ENCODE measurements at places on chromosomes 1 and 21.

DNA sequence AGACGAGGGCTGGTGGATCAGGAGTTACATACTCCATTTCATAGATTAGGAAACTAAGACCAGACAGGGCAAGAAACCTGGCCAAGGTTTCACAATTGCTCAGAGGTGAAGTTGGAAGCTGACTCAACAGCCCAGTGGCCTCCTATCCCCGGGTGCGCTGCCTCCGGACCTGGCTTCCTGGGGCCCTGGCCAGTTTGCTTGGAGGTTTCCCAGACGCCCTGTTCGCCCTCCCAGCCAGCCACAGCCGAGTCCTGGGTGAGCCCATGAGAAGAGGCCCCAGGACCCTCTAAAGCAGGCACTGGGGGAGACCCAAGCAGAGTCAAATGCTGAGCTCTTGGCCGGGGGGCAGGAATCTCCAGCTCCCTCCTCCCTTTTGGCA lies 180.1 kb downstream of the ZBTB18 start:
- no peak for DNase-seq

GRCh38 chr1:70415882-70416281 lies 4.8 kb downstream of the CTH start:
- DNase-seq: no peak

GRCh38 chr1:35570589-35571137 lies 2.5 kb upstream of the TFAP2E start:
- no peak for DNase-seq

DNA sequence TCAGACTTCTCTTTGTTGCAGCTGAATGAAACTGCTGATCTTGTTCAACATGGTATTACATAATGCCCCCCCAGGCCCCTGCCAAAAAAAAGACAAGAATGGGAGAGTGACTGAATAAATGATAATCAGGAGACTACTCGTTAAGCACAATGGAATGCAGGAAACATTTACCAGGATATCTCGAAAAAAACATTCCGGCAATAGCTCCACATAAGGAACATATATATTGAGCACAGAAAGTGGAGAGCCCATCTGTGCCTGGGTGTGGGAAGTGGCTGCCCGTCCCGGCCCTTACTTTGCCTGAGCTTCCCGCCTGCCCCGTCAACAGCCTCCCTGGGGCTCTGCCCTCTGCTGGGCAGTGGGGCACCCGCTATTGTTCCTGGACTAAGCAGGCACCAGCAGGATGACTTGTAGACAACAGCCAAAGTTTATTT lies 13.3 kb downstream of the TRIM11 start:
- no peak for DNase-seq

GRCh38 chr1:176802316-176802715 lies 339.3 kb downstream of the PAPPA2 start:
- no peak for DNase-seq

- DNase-seq: no peak
These were observed 32.5 kb upstream of the ASPM start for GRCh38 chr1:197178998-197179397.

GRCh38 chr1:93704052-93704451 lies 22.4 kb upstream of the BCAR3 start:
- no peak for DNase-seq

- no peak for DNase-seq
These were observed 6.0 kb downstream of the CAPN9 start for GRCh38 chr1:230753191-230753585.

DNA sequence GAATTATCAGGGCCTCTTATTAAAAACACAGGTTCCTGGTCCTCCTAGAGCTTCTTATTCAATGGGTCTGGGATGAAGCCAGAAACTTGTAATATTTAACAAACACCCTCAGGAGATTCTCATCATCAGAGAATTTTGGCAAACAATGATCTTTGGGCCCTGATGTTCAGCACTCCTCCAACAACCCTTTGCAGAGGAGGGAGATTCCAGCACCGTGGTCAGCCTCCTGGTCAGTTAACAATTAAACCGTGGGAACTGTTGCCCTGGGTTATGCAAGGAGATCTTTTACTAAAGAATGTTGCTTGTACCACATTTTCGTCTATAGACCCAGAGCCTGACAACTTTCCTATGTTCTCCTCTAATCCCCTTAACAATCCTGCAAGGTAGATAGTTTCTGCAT lies 294.4 kb downstream of the PLPP3 start:
- no peak for DNase-seq

DNA sequence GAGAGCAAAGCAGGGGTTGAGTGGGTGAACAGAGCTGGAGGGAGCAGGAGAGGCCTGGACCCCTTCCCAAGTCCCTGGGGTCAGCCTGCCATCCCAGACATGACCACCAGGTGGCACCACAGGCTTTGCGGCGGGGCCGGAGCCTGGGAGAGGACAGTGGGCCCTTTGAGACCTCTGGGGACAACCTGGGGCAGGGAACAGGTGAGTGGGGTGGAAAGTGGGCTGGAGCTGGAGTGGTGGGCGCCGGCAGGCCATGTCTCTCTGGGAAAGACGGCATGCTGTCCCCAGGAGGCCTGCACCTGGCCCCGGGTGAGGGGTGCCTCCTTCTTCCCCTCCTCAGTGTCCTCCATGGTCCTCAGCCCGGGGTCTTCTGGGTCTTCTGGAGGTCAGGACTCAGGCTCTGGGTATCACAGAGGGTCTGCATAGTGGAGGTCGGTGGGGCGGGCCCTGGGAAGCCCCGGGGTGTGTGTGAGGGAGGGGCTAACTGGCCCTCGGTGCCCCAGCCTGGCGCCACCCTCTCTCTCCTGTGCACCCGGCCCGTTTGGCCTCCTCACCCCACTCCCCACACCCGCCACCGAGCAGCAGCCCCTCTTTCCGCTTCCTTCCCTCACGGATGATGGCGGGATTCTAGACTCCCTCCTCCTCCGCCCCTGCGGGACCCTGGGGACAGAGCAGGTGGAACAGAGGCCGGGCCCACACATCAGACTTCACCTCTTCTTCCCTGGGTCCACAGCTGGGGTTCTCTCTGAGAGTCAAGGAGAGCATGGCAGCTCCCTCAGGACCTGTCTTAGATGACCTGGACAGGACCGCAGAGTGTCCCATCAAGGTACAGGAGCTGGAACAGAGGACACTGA lies 28.5 kb upstream of the PKP1 start:
- DNase-seq: no peak

- DNase-seq: no peak
These were observed 76.7 kb downstream of the ASH1L start for GRCh38 chr1:155485945-155486344.

DNA sequence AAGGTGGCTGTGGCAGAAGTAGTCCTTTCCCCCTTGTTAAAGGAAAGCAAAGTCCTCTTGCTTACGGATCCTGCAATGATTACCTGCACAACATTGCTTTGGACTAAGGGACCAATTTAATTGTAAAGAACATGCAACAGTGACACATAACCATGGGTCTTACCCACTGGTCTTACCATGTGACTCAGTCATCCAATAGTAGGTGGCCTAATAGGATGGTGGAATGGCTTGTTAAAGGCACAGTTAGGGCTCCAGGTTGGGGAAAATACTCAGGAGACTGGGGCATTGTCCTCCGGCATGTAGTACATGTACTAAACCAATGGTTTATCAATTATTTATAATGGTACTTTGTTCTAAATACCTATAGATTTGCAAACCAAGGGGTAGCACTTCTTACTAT lies 2.1 kb upstream of the YIPF1 start:
- no peak for DNase-seq

DNA sequence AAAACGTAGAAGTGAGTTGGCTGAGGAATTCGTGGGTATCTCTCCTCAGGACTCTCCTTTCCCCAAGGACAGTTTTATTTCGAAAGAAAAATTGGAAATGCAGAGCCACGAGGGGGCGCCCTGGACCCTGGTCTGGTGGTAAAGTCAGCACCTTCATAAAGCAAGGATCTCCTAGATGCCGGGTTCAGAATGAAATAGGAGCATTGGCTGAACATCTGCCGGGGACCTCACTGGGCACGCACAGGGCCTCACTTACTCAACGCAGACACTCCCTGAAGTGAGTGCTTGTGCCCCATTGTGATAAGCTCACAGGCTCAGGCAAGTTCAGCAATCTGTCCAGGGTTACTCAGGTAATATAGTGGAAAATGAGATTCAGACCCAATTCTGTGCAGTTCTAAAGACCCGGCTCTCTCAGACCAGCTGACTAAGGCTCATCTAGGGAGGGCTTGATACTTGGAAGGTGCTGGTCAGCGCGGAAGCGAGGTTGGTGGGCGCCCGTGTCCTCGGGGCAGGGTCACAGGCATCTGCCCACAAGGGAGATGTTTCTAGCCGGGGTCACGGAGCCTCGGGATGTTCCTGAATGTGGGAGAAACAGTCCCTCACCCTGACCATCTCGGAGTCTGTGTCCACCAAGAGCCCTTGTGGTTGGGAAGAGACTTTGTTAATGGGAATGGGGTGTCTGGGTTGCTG lies 55.7 kb upstream of the ETV3 start:
- DNase-seq: no peak

GRCh38 chr1:56378341-56379070 lies 200.9 kb downstream of the PLPP3 start:
- no peak for DNase-seq

GRCh38 chr1:234839663-234840062 lies 229.7 kb upstream of the IRF2BP2 start:
- DNase-seq: no peak

GRCh38 chr1:24048205-24048869 lies 63.6 kb downstream of the MYOM3 start:
- DNase-seq: no peak

- DNase-seq: no peak
These were observed 496.8 kb upstream of the ZRANB2 start for GRCh38 chr1:71577451-71578131.

DNA sequence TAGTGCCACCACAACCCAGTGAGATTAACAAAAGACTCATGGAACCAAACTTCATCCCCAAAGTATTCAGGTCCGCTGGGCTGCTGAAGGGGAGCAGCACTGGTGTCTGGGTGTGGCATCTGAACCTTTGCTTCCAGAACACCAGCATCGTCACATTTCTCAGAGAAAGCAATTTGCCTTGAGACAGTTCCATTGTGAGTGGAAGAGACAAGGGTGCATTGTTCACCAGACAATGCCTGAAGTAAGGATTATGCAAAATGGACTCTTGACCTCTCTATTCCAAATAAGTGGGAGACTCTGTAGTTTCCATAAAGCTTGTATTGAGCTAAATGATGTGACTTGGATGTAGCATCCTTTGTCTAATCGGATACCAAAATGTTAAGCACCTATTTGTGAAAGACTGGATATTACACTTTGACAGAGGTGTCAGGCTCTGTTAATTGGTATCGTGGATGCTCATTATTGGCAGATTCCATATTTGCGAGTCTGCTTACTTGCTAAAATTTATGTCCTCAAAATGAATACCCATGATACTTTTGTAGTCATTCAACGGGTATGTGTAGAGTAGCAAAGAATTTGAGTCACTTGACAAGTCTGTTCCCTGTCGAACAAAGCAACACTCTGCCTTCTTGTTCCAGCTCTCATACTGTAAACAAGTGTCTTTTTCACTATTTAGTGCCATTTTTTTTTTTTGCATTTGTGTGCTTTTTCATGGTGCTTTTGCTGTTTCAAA lies 75.6 kb downstream of the MRPS6 start:
- no peak for DNase-seq

GRCh38 chr1:155107309-155108264 lies 20.1 kb upstream of the EFNA1 start:
- DNase-seq: no peak

GRCh38 chr21:45257673-45258341 lies 29.9 kb downstream of the POFUT2 start:
- DNase-seq: no peak

DNA sequence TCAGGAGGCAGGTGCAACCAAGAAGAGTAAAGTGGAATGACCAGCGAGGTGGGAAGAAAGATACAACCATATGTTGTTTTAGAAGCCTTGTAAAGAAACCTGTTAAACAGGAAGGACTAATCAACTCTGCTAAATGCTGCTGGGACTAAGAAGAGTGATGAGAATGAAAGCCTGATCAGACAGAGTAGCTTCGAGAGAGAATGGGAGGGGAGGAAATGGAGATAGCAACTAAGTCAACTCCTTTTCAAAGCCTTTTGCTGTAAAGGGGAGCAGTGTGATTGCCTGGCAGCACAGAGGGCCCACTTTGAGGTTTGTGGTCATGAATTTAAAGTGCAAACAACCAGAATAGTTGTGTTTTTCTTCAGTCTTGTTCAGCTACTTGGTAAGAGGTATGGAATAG lies 31.4 kb downstream of the SLC30A7 start:
- no peak for DNase-seq

- no peak for DNase-seq
These were observed 201.5 kb upstream of the C1orf174 start for GRCh38 chr1:4101459-4102161.

GRCh38 chr1:190320952-190321351 lies 156.7 kb downstream of the BRINP3 start:
- DNase-seq: no peak

DNA sequence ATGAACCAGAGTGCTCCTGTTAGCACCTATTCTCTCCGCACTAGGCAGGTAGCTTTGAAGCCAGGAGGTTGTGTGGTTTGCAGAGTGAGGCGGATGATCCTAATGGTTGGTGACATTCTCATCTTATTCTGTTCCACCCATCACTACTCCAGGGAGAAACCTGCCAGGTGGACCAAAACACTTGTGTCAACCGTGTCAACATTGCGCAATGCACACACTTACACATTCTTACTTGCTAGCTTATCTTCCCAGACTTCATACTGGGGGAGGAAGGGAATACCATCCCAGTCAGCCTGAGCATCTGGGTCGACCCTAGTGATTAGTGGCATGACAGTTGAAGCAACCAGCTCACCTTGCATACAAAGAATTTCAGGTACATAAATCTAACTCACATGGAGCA lies 236.9 kb downstream of the RPS6KC1 start:
- no peak for DNase-seq

DNA sequence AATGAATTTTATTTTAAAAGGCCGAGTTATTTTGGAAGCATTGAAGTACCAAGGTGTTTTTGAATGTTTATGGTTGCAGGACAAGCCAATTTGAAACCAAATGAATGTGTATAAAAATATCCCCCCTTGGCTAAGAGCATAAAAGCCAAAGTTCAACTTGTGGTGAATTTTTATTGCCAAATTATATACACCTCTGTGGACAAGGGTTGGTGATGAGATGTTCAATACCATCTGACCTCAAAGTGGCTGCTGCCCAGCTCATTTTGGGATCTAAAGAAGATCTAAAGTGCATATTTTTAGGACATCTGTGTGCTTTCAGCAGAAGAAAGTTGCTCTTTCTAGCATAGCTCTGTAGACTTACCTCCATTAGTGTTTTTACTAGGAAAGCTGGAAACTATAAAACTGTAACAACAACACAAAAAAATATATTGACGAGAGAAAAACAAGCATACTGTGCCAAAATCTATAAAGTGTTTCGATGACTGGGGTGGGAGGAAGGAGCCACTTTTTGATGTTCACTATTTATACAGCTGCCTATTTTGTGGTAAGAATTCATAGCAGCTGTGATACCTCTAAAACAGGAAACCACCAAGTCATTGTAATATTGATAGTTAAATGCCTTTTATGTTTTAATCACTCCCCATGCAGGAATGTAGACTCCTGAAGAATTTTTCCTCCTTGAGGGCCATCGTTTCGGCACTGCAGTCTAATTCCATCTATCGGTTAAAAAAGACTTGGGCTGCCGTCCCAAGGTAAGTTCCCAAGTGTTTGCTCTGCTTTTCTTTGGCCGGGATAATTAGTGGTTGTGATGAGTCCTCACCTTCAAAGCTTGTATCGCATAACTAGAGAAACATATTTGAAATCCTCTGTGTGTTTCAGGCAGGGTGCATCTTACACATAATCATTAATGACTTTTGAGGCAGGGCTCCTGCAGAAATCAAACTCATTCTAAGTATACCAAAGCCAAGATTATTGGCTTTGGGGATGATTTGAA lies 83.2 kb downstream of the RGL1 start:
- DNase-seq: no peak
